ENCODE measurements at places on chromosomes 16 and 17. TPM values are rescaled to one million over a fixed set of nuclear protein-coding genes. Genes with fewer than 3 reads are reported as not detected.

The OR4D1 gene
- 0.88 TPM for total RNA-seq

The TAF1C gene
- total RNA-seq, result 51.9 TPM

The UTS2R gene
- not detected for total RNA-seq

The NXN gene
- total RNA-seq, result 0.23 TPM

The ZNF205 gene
- total RNA-seq, result not detected

The FKBP10 gene
- not detected for total RNA-seq

The HSD17B2 gene
- total RNA-seq, result not detected

The PYCARD gene
- total RNA-seq, result 102 TPM

The TMEM235 gene
- total RNA-seq, result not detected

The KRTAP2-1 gene
- not detected for total RNA-seq

The HSPB9 gene
- not detected for total RNA-seq

The C17orf58 gene
- 12.4 TPM for total RNA-seq

The SOCS1 gene
- 136 TPM for total RNA-seq

The MYH1 gene
- not detected for total RNA-seq

The PYY gene
- not detected for total RNA-seq

The GGT6 gene
- not detected for total RNA-seq

The OTOA gene
- 0.18 TPM for total RNA-seq

The DOC2A gene
- not detected for total RNA-seq

The PITPNM3 gene
- 0.63 TPM for total RNA-seq

The KRT222 gene
- total RNA-seq, result not detected

The NAGS gene
- total RNA-seq, result 1.5 TPM

The TP53TG3C gene
- total RNA-seq, result not detected

The TP53TG3 gene
- not detected for total RNA-seq

The SULT1A4 gene
- total RNA-seq, result 2.4 TPM

The TM4SF5 gene
- total RNA-seq, result 0.35 TPM

The BLMH gene
- 52.8 TPM for total RNA-seq

The NPIPB13 gene
- total RNA-seq, result 5.1 TPM

The COX6A2 gene
- not detected for total RNA-seq

The CD300E gene
- total RNA-seq, result not detected

Data from activated CD4-positive, alpha-beta memory T cell treated with anti-CD3 and anti-CD28 coated beads, Interleukin-2, amount 10 ng/mL, durations not matched to agents 7 days and 5 days (primary cell).